Muscle of back (tissue), 13 donors: ENCODE measurements at places on chromosomes 16 and 17. TPM values are rescaled to one million over a fixed set of nuclear protein-coding genes. Genes with fewer than 3 reads are reported as not detected.
A peak's percentile ranks its signal among the peaks of the same experiment; 100 is the strongest.

DNA sequence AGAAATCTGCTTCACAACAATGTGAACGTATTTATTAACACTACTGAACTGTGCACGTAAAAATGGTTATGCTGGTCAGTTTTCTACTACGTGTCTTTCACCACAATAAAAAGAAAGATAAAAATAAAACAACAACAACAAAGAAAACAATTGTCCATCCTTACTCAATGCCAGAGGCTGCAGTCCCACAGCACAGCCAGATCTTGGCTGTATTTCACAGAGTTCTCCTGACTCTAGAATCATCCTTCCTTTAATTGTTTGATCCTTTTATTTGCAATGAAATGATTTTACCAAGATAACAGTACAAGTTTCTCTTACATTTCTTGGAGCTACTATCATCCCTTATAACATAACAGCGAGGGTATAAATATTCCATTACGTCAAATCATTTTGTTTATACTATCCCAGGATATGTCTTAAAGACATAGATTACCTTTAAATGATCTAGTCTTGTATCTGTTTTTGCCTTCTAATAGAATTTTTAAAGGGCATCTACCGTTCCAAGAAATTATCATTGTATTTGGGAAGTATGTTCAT is 103.3 kb downstream of the SLC39A11 start:
- no peak for DNase-seq

- DNase-seq: no peak
Observed at GRCh38 chr16:11973070-11973469, 3.5 kb upstream of the SNX29 start.

DNA sequence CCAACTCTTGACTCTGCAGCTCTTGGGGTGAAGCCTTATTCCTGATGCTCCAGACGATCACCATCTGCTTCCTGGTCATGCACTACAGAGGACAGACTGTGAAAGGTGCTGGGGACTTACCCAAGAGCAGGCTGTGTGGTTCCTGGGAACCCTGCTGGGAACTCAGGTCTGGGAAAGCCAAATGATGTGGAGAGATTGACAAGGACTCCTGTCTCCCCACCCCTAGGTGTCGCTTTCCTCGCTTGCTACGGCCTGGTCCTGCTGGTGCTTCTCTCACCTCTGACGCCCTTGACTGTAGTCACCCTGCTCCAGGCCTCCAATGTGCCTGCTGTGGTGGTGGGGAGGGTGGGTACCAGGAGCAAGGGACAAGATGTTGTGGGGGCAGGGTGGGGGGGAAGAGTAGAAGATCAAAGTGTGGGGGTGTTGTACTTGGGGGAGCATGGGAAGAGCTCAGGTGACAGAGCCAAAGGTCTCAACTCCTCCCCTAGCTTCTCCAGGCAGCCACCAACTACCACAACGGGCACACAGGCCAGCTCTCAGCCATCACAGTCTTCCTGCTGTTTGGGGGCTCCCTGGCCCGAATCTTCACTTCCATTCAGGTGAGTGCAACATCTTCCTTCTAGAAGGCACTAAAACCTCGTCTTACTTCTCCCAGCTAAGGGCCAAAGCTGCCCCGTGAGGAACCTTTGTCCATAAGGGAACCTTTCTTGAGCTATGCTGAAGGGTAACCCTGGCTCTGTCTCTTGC is 3.0 kb downstream of the SOX15 start:
- no peak for DNase-seq

GRCh38 chr16:83300326-83300725 is 507.5 kb upstream of the HSBP1 start:
- no peak for DNase-seq

DNA sequence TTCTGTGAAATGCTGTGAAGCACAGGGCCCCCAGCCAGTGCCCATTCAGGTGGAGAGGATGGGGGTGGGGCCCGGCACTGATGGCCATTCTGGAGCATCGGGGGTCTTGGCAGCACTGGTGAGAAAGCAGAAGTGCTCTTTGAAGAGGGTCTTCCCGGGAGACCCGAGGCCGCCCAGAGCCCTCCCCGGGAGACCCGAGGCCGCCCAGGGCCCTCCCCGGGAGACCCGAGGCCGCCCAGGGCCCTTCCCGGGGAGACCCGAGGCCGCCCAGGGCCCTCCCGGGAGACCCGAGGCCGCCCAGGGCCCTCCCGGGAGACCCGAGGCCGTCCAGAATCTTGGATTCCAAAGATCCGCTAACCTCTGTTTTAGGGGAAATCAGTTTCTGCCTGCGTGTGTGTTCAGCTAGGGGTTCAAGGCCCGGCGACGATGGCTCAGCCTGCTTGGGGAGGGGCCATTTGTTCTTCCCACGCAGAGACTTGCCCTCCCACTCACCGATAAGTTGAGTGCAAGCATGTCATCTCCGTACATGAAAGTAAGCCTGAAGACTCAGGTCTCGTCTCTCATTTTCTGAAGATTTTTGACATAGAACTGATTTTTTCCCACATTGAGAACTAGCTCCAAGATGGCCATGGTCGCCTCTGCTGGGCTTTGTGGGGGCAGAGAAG is 35.2 kb upstream of the CAPN15 start:
- DNase-seq: no peak

- no peak for DNase-seq
Observed at GRCh38 chr17:30332057-30332542, 1.8 kb downstream of the TMIGD1 start.

DNA sequence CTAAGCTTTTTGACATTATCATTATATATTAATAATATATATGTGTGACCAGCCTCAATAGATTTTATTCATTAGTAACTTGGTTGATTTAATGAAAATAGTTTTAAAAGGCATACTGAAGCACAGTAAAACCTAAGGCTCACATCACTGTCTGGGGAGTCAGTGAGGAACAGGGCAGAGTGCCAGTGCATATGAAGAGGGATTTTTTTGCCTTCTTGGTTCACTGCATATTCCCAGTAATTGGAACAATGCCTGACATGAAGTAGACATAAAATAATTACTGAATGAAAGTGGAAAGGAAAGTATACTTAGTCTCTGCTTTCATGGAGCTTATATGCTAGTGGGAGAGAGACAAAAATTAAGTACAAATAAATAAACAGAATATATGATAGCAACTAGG is 81.1 kb downstream of the FTO start:
- DNase-seq: peak; percentile 48

DNA sequence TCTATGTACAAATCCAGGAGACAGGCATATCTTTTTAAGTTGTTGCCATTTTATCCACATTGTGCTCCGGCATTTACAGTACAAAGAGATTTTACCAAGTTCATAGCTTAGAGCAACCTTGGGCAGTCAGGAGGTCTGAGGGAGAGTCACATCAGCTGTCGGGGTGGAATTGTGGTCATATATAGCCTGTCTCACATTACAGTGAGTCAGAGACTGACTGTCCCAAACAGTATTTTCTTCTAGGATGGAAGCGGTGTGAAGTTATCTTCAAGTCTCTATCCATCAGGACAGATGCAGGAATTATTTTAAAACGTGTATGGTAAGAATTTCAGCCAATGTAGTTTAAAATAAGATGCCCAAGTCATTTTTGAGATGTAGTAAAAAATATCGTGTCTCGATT is 53.0 kb downstream of the GPRC5B start:
- no peak for DNase-seq

- no peak for DNase-seq
Observed at GRCh38 chr16:11064202-11064540, 119.8 kb downstream of the CLEC16A start.

DNA sequence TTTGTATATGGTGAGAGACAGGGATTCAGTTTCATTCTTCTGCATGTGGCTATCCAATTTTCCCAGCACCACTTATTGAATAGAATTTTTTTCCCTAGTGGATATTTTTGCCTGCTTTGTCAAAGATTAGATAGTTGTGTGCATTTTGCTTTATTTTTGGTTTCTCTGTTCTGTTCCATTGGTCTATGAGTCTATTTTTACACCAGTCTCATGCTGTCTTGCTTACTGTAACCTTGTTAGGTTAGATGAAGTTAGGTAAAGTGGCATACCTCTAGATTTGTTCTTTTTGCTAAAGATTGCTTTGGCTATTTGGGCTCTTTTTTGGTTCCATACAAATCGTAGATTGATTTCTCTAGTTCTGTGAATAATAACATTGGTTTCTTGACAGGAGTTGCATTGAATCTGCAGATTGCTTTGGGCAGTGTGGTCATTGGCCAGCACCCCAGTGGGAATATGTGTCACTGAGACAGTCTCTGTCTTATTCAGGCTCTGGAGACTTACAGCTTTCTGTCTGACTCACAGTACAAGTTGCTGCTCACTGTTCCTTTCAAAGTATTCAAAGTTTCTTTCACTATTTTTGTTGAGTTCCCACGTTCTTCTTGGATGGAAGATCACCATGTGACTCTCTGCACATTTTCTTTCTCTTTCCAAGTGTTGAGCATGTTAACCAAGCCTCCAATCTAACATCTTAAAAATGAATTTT is 709.1 kb downstream of the CDH11 start:
- no peak for DNase-seq

GRCh38 chr16:30377050-30377811 is 2.6 kb downstream of the MYL11 start:
- DNase-seq: no peak

DNA sequence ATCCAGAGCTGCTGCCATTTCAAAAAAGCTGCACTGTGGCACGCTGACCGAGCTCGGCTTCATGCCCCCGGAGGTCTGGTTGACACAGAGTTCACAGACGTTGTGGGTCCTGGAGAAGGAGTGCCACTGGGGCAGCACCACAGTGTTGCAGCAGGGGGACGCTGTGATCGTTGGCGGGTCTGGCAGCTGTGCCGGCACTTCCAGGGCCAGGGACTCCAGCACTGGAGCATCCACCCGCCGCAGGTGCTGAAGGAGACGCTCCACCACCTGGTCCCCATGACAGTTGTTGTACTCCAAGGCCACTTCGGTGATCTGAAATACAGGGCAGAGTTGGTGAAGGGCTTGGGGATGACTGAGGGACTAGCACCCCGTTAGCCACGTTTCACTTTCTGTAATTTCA is 23.5 kb downstream of the SNN start:
- DNase-seq: no peak

DNA sequence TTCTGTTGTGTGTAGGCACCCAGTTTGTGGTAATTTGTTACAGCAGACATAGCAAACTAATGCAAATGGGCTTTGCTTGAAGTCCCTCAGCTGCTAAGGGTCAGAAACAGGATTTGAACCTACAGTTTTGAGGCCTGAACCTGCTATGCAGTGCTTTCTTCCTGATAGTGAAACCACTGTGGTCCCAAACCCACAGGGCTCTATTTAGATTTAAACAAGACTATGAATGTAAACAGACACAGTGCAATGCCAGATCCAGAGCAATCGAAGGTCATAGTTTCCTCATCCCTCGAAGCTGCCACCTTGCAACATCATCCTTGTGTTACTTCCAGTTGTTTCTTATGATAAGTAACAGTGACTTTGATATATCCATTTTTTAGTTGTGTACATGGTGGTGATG is 630.2 kb downstream of the WWOX start:
- DNase-seq: no peak

DNA sequence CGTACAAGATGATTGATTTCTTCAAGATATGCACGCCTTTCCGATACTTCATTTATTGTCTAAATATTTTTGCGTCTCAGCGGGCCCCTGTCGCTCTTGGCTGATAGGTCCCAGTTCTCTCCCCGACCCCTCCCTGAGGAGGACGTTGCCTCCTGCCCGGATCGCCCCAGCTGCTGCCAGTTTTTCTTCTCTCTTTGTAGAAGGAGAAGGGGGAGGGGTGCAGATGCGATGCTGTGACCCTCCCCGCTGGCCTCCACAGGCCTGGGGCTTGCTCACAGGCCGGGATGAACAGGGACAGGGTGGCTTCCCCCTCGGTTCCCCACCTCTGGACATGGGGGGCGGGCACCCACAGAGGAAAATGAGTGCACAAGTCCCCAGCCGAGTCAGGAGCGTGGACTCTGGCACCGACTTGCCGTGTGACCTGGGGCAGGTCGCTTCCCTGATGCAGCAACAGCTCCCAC is 53.6 kb upstream of the ZC3H18 start:
- DNase-seq: no peak

GRCh38 chr17:75664099-75664549 is 2.8 kb downstream of the RECQL5 start:
- no peak for DNase-seq

DNA sequence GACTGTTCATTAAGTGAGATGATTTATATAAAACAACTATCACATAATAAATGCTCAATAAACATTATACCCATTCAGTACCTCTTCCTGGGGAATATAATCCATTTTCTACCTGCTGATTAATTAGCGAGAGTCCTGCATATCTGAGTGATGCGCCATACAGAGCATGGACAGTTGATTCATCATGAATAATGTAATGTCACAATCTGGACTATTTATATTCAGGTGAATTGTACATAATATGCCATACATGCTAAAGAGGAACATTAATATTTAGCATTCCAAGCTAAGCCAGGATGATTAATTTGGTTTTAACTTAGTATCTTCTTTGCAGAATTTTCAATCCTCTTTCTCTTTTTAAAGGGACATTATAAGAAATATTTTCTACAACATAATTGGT is 362.0 kb upstream of the XYLT1 start:
- no peak for DNase-seq

DNA sequence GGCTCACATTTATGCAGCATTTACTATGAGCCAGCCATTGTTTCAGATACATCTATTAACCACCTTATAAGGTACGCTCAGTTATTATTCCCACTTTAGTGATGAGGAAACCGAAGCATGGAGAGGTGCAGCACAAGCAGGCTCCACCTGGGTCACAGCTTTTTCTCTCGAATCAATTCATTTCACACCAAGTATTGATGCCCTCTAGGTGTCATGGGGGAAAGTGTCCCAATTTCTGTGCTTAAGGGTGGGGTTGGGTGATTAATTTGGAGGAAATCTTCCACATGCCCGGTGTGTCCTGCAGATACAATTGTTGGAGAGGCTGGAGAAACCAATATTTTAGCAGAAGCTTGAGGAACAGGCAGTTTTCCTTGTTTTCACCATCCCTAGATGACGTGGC is 62.7 kb upstream of the DNAJA2 start:
- DNase-seq: no peak

- DNase-seq: peak; percentile 61
Observed at GRCh38 chr16:61540216-61540615, 496.0 kb downstream of the CDH8 start.

The CD300H gene
- polyA plus RNA-seq: not detected

The RAB40C gene
- 8.9 TPM for polyA plus RNA-seq

The SLFN12 gene
- polyA plus RNA-seq: 8.1 TPM

The TPSD1 gene
- not detected for polyA plus RNA-seq

The HELZ gene
- polyA plus RNA-seq: 28.0 TPM

The AANAT gene
- polyA plus RNA-seq: 0.54 TPM

The NOD2 gene
- polyA plus RNA-seq: 1.2 TPM

The HOXB4 gene
- 3.7 TPM for polyA plus RNA-seq

The CD7 gene
- 0.67 TPM for polyA plus RNA-seq

The EVPL gene
- 0.25 TPM for polyA plus RNA-seq

The C16orf89 gene
- polyA plus RNA-seq: 0.94 TPM

The OR1A1 gene
- not detected for polyA plus RNA-seq

The SAMD14 gene
- 3.0 TPM for polyA plus RNA-seq

The C16orf74 gene
- 0.97 TPM for polyA plus RNA-seq

The TAT gene
- not detected for polyA plus RNA-seq
